AG10803 (cell line): ENCODE measurements at places on chromosomes 2 and 18.

DNA sequence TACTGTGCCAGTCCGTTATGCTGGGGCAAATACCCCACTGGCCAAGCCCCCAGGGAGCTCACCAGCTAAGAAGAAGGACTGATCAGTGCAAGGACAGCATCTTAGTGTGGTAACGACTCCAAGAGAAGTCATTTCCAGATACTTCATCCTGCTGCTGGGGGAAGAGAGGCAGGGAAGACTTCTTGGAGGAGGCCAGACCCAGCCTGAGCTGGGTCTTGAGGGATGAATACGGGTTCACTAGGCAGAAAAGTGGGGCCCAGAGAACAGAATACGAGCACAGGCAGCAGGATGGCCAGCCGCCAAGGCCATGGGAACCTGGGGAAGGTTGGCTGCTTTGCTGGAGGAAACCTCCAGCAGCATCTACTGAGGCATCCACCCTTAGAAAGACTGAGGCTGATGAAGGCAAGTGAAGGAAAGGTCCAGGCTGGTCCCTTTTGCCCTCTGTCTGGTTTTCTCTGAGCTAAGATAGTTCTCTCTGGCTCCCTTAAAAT, 84.1 kb downstream of the GLI2 start:
- DNase-seq: no peak

GRCh38 chr2:119469661-119470297, 38.1 kb downstream of the TMEM37 start:
- no peak for DNase-seq

DNA sequence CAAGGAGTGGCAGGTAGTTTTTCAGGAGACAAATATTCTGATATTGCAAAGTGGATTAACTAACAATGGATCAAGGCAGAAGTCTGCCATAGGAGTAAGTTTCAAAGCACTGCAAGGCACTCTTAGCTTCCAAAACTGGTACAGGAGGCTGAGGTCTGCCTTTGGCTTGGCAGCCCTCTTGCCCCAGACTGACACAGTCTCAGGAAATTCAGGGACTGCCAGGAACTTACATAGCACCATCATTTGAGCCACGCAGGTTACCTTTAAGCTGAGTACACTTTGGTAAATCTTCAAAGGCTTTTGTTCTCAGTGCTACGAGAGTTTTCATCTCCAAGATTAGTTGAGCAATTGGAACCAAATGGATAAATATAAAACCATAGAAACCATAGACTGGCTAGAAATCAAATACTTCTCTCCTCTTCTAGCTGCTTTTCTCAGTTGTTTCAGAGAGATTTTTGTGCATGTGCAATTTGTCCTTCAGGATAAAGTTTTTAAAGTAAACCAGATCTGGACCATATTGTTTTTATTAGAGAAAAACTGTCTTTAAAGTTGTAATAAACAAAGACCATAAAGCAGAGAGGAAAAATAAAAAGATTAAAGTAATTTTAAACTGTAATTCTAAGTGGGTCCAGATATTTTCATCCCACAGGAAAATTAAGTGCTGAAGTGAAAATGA, 18.8 kb downstream of the ANKRD29 start:
- DNase-seq: no peak

DNA sequence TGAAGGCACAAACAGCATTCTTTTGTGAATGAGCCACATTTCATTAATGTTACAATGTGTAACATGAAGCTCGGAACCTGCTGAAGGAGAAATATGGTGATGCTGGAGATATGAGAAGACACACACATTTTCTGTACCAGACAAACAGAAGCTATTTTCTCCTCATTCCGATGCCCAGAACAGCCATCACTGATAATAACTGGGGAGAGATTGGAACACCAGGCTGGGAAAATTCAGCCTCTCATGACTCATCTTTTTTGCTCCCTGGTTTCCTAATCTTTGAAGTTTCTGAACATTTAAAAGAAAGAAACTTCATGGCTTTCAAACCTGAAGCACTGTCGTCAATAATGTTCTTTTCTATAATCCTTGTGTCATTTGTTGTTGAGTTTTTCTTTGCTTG, 110.9 kb downstream of the LYPD6 start:
- DNase-seq: no peak

DNA sequence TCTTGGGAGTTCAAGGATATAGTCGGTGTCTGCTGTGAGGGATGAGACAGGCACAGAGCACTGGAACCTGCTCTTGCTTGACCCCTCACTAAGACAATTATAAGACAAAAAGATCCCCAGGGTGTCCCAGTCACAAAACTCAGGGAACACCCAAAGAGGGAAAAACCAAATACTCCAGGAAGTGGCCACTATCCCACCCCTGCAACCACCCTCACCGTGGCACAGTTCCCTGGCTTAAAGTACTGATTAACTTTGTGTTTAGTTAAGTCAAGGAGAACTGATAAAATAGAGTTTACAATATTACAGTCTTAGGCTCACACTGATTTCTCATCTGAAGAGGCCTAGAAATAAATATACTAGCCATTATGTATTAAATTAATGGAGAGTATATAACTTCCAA, 13.5 kb downstream of the IL36B start:
- no peak for DNase-seq

DNA sequence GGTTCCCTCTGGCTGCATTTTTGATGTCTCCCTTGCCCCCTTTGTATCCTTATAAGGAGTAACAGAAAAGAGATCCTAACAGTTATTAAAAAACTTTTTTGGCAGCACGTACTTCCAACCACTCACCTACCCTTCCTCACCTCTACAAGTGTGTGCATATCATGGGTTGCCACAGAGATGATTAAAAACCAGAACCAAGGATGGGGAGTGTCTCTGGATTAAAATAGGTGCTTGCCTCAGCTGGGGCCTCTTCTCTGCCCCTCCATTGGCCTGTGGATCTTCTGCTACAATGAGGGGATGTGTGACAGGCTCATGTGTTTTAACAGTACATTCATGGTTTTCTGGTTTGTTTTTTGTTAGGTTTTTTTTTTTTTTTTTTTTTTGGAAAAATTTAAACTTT, 160.8 kb downstream of the FHOD3 start:
- no peak for DNase-seq

DNA sequence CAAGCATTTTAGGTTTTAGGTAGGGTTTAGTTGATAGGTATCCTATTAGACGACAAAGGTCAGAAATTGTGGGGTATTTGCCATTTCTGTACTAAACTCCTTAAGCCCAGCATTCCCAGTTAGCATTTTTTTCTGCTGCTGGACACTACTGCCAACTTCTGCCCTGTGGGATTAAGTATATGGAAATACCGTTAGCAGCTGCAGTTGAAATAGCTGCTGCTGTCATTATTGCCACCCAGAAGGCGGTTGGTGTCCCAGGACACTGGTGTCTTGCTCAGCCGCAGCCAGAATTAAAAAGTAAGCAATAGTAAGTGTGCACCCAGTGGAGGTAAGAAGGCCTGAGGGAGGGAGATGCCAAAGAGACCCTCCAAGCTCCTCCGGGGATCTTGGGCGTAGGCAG, 1.9 kb upstream of the UXS1 start:
- DNase-seq: no peak

- no peak for DNase-seq
Measured at GRCh38 chr18:74006143-74006542, 141.5 kb downstream of the FBXO15 start.

DNA sequence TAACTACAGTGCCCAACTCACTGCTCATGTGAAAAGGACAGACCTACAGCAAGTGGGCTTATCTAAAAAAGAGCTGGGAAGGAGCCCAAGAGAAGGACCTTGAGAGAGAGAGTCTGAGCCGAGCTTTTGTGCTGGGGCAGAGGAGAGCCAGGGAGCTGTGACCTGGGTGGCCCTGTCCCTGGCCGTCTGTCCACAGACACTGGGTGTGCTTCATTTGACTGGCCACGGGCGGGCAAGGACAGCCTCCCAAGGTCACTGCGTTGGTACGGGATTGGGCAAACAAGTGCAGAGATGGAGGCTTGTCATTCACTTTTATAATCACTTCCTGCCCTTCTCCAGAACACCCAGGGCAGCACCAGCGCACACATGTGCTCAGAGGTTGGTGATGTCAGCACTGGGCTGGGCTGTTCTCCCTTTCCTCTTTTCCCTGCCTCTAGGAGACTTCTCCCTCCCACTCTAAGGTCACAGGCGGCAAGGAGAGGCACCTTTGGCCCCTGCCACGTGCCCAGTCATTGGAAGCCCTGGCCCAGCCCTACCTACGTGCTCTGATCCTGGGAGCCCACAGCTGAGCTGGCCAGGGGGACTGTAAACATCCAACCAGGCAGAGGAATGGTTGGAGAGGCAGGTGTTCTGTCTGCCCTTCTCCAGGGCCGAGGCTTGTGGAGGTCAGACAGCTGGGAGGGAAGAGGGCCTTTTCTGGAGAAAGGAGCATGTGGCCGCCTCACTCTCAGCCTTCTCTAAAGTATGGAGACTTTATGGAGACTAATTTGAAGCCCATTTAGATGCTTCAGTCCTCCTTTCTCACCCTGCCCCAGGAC, 6.4 kb upstream of the PSD4 start:
- peak; percentile 27 for DNase-seq

- no peak for DNase-seq
Measured at GRCh38 chr2:58313926-58314325, 72.8 kb upstream of the FANCL start.

DNA sequence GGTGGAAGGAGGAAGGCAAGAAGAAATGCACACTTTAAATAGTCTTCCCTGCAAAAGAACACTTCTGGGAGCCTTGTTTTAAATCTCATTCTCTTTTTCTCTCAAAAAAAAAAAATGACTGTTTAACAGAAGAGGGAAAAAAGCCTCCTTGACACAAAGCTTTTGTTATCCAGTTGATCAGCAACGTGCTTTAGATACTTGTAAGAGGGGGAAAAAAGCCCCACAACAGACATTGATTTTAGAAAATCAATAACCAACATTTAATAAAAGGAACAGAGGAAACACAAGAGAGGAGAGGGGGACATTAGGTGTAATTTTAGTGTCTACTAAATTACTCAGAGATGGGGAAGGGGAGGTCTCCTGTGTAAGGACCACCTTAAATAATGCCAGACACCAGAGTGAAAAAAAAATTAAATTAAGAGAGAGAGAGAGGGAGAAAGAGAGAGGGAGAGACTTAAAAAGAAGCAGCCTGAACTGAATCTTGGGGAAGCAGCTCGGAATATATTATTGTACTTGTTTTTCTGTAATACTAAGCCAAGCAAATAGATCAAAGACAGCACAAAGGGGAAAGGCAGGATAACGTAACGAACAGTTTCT, 4.7 kb downstream of the ZEB2 start:
- no peak for DNase-seq

- no peak for DNase-seq
Measured at GRCh38 chr2:115649731-115650130, 1207.3 kb downstream of the DPP10 start.

- DNase-seq: peak; percentile 25
Measured at GRCh38 chr2:168212866-168213265, 34.5 kb downstream of the STK39 start.

GRCh38 chr2:239181074-239181902, 219.5 kb downstream of the HDAC4 start:
- no peak for DNase-seq

GRCh38 chr2:173997269-173997668, 32.1 kb upstream of the SP3 start:
- DNase-seq: peak; percentile 88

DNA sequence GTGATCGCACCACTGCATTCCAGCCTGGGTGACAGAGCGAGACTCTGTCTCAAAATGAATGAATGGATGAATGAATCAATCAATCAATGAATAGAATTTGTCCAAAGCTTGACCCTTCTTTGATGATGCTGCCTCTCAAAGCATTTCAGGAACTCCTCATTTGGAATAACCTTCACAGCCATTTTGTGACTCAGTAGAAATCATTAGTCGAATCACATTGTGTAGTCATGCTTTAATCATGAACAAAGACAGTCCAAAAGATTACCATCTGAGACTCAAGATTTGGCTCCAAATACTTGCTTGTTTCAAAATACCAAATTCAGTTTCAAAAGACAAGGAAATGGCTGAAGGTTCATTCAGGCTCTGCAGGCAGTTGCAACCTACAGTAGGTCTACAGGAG, 83.1 kb downstream of the VWA3B start:
- DNase-seq: no peak

- DNase-seq: no peak
Measured at GRCh38 chr18:60987963-60988362, 345.3 kb upstream of the CDH20 start.

DNA sequence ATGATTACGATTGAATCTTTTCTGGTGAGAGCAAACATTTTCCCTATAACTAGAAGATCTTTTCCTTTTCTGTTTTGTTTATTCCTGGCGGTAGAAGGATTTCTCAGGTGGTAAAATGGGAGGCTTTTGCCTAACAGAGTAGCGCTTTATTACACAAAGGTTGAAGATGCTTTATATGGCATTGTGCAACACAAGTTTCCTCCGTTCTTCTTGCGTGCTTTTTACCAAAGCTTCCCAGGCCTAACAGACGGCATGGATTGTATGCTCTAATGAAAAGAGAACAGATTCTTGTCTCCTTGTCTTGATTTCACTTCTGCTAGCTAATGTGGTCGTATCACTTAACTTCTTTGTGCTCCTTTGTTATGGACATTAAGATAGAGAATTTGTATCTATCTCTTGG, 43.8 kb downstream of the MYO1B start:
- DNase-seq: no peak

- no peak for DNase-seq
Measured at GRCh38 chr2:69807821-69808540, 21.5 kb upstream of the GMCL1 start.

- DNase-seq: no peak
Measured at GRCh38 chr2:60119778-60120177, 433.7 kb downstream of the BCL11A start.

GRCh38 chr2:126889071-126889470, 9.6 kb upstream of the TEX51 start:
- DNase-seq: no peak

- peak; percentile 88 for DNase-seq
Measured at GRCh38 chr18:48545757-48546321, 7.0 kb downstream of the CTIF start.

- DNase-seq: no peak
Measured at GRCh38 chr18:9517869-9518268, 42.6 kb downstream of the RALBP1 start.

- no peak for DNase-seq
Measured at GRCh38 chr2:1641523-1641922, 102.8 kb downstream of the PXDN start.

DNA sequence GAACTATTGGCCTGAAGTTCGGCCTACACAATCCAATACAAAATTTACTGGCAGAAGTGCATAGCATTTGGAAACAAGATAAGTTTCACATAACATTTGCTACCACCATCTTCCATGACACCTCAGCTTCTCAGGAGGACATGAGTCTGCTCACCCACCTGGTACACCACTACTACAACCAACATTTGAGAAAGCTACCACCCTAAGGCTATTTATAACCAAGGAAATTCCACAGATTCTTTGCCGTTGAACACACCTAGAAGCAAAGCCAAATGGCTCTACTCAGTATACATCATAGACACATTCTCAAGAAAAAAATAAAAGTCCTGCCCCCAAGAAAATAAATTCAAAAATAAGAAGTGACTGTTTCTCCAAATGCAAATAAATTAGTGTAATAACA, 145.3 kb downstream of the SPAG16 start:
- peak; percentile 21 for DNase-seq

- no peak for DNase-seq
Measured at GRCh38 chr18:75784390-75784789, 356.9 kb upstream of the SMIM21 start.
